T-helper 17 cell (primary cell): ENCODE measurements at places on chromosomes 13 and 19.

GRCh38 chr13:103130681-103131210 lies 64.5 kb upstream of the SLC10A2 start:
- DNase-seq: no peak

- DNase-seq: peak; percentile 2
Observed at GRCh38 chr19:33404506-33405253, 31.2 kb downstream of the CEBPG start.

- DNase-seq: no peak
Observed at GRCh38 chr13:73286942-73287620, 228.3 kb downstream of the KLF5 start.

GRCh38 chr13:24764276-24764630 lies 284 bp downstream of the RNF17 start:
- no peak for DNase-seq

DNA sequence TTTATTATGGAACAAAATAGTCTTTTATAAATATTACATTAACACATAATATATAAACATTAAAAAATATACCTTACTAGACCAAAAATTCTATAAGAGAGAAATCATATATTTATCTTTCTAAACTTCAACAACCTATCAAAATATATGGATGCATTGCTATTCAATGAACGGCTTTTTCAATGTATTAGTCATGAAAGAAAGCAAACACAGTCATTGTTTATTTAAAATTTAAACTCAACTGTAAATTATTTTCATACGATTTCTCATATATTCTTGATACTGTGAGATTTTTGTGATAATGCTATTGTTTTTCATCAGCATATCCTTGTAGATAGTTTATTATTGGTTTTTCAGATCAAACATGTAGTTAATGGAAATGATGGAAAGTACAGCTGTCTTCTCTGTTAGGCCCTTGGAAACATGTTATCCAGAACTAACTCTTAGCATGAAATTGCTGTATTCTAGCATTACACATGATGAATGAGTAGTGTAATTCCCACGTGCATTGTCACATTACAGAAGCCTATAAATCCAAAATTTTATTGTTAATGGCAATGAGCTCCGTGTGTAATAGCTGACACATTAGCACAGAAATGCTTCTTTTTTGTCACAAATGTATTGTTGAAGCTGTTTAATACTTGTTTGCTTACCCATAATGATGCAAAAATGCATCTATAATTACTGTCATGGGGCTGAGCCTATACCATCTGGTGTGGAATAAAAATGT lies 1639.9 kb downstream of the SLITRK5 start:
- no peak for DNase-seq

GRCh38 chr13:92739306-92739818 lies 487.2 kb upstream of the GPC6 start:
- no peak for DNase-seq

DNA sequence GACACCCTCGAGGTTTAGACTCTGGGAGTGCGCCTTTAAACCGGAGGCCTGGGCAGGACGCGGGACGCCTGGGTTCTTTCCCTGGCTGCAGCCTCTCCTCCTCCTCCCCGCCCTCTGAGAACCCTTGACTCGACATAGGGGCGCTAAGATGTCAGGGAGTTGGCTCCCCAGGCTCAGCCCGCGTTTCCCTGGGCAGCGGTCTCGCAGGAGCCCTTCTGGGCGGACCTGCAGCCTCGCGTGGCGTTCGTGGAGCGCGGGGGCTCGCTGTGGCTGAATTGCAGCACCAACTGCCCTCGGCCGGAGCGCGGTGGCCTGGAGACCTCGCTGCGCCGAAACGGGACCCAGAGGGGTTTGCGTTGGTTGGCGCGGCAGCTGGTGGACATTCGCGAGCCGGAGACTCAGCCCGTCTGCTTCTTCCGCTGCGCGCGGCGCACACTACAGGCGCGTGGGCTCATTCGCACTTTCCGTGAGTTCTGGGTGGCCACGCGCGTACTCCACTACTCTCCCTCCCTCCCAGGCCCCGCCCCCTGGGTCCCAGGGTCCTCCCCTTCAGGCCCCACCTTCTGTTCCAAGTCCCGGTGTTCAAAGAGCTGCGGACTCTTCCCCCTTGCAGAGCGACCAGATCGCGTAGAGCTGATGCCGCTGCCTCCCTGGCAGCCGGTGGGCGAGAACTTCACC lies 1.3 kb downstream of the ICAM5 start:
- DNase-seq: no peak

GRCh38 chr13:94646904-94647303 lies 45.2 kb downstream of the GPR180 start:
- DNase-seq: no peak

DNA sequence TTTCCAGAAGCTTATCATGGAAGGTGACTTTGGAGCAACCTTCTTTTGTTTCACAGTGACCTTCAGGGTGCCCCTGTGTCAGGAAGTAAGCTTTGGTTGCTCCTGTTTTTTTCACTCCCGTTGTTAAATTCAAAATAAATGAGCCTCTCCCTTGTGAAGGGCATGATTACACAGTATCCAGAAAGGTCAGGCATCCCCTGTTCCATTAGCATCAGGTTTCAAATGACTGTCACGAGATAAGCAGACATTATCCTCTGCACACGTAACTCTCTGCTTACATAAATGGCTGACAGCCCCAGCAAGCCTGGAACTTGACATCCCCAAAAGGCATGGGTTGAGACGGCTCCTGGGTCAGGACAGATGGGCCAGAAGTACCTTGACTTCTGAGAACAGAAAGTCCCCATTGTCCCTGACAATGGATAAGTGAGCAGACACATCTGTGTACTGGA lies 52.0 kb downstream of the RAB20 start:
- DNase-seq: no peak

DNA sequence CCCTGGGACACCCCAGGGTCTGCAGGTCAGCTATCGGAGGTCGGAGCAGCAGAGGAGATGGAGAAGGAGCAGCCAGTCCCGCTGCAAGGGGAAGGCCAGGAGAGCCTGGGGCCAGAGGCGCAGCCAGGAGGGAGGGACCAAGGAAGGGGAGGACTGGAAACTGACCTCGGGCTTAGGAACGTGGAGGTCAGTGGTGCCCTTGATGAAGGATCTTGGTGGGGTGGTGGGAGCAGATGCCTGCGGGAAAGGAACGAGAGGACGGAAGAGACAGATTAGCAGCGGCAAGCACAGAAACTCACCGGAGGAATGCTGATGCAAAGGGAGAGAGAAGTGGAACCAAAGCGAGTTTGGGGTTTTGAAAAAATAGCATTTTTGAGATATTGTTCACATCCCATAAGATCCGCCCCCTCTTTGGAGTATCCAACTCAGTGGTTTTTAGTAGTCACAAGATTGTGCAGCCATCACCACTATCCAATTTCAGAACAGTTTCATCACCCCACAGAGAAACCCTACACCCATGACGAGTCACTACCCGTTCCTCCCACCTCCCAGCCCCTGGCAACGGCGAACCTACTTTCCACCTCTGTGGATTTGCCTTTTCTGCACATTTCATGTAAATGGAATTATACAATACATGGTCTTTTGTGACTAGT lies 22.1 kb downstream of the PLEKHF1 start:
- DNase-seq: no peak

- DNase-seq: no peak
Observed at GRCh38 chr19:50065938-50066337, 40.1 kb downstream of the ZNF473 start.
